T-helper 2 cell (primary cell): ENCODE measurements at places on chromosomes 11 and 22.

DNA sequence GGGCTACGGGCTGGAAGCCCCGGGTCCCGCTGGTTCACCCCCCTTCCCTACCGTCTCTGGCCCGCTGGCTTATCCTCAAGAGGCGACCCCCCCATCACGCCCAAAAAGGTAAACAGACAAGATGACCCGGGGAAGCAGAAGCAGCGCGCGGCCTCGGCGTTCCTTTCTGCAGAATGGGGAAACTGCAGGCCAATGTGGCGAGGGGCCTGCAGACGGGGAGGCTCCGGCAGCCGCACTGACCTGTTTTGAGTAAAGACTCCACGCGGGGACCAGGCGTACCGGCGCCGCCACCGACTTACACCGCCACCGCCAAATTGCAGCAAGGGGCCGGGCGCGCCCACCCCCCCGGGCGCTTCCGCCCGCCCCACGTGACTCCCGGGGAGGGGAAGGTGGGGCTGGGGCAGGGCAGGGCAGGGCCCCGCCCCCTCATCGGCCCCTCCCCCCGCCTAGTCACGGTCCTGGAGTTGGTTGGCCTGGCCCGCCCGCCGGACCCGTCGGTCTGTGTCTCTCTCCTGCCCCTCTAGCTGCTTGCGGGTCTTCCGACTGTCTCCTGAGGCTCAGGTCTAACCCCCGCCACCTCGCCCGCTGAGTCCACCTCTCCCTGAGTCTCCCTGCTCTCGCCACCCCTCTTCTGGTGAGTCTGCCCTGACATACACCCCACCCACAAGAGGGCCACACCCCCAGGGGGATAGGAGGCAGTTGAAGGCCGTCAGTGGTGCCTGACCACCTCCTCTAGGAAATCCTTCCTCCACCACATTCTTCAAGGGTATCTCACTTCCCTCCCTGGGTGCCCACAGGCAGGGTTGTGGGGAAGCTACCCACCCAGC, at the start of gene ARAP1:
TSS of gene ARAP1 (minus strand) at position 321 of the 827 bp plus-strand sequence. CDS start 25,280 bp downstream, outside the sequence.
- peak; percentile 86 for DNase-seq

- DNase-seq = peak; percentile 53
Observed at GRCh38 chr11:124745835-124746620, 6.0 kb downstream of the VSIG2 start.

GRCh38 chr11:23551706-23552105, 691.4 kb upstream of the CCDC179 start:
- DNase-seq = no peak

DNA sequence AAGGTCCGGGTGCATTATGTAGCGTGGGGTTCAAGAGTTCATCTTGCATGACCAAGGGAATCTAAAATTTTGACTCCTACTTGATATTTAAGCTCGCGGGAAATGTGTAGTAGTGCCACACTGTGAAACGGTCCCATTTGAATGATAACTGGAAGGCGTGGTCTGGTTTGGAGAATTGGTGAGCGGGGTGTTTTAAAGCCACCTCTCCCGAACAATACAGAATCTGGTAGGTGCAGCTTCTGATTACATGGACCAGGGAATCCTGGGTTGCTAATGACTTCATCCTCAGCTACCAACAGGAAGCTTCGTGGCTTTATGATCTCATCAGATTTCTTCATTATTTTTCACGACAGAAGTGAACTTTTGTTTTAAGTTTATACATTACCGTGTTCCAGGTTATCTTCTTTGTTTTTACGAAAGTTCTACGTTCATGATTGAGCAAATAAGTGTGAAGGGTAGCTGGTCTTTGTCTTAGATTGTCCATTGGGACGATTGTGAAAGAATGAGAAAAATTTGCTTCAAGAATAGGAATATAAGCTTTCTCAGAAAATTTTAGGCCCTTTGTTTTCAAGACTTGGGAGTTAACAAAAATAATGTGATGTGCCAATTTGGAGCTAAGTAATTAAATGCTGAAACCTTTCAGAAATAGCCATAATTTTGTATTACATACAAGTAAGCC, 1.7 kb downstream of the QSER1 start:
- DNase-seq = no peak

DNA sequence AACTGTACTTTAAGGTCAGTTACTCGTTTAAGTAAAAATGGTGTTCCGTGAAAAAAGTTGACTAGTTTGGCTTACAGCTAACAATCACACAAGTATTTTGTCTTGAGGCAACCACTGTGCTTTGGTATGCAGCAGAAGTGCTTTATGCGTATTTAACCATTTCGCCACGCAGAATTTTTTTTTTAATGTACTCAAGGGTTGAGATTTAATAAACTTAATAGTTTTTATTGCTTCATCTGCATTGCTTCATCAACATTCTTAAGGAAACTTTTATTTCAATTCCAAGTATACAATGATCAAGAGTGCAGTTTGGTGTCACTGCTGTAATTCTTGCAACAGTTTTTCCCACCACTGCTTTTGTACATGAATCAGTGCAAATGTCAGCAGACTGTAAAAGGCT, 66.4 kb downstream of the ZNRF3 start:
- DNase-seq = no peak

DNA sequence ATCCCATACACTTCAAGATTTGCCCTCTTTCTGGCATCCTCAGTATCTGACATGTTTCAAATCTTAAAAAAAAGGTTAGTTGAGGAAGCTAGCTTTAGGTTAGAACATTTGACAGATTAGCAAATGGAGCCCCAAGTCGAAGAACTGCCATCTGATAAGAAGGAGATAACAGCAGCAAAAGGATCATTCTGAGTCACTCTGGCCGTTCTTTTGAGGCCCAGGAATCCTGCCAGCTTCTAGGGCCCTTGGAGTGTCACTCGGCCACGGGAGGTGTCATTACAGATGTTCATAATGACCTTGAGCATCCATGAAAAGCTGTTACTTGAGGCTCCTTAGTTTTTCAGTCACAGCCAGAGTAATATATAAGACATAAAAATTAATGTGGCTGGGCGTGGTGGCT, 132.1 kb upstream of the RASSF10 start:
- no peak for DNase-seq

DNA sequence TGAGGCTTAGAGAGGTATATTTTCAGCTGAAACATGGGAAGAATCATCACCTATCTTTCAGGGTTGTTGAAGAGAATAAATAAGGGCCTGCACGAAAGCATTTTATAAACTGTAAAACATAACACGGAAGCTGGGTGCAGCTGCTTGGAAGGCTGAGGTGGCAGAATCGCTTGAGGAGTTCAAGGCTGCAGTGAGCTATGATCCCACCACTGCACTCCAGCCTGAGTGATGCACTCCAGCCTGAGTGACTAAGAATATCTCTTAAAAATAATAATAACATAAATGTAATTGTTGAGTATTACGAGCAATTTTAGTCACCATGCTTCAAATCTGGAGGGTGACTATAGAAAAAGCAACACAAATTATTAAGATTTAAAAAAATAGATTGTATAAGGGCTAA, 16.3 kb downstream of the RBFOX2 start:
- DNase-seq = no peak

DNA sequence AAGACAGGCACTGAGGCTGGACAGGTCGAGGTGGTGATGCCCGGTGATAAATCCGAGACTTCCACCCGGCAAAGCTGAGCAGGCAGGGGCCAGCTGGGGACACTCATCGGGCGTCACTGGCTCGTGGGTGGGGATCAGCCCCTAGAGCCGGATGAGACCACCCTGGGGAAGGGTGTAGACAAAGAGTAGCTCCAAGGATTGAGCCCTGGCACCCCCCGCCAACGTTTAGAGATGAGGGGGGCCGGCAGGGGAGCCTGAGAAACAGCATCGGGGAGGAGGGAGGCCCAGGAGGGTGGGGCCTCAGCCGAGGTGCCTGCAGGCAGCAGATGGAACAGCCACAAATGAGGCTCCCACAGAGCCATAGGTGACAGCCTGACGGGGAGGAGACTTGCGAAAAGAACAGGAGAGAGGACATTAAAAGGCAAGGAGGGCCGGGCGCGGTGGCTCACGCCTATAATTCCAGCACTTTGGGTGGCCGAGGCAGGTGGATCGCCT, 27.4 kb upstream of the CBX7 start:
- no peak for DNase-seq

GRCh38 chr22:50731811-50732624, 6.0 kb upstream of the ACR start:
- DNase-seq = peak; percentile 17

DNA sequence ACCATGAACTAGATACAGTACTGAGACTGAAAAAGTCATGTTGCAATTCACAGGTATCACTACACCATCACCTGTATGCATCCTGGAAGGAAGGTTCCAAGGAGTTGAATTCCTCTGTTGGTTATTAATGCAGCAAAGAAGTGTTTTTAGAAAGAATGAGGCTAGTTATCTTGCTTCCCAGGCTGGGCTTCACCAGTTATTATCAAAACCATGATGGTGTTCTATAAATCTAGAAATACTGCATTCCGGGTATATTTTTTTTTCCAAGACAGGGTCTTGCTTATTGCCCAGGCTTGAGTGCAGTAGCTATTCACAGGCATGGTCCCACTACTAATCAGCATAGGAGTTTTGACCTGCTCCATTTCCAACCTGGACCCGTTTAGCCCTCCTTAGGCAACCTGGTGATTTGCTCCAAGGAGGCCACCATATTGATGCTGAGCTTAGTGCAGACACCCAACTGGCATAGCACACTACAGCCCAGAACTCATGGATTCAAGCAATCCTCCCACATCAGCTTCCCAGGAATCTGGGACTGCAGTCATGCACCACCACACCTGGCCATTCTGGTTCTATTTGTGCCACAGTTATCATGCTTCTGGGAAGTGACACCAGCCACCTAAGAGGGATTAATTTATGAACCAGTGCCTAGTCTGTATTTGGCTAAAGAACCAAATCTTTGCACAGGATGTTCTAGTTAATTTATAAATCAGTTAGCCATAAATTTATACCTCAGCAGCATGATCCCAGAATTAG, 1.6 kb upstream of the MPEG1 start:
- DNase-seq = no peak

GRCh38 chr11:126727381-126727780, 273.2 kb downstream of the KIRREL3 start:
- DNase-seq = no peak

DNA sequence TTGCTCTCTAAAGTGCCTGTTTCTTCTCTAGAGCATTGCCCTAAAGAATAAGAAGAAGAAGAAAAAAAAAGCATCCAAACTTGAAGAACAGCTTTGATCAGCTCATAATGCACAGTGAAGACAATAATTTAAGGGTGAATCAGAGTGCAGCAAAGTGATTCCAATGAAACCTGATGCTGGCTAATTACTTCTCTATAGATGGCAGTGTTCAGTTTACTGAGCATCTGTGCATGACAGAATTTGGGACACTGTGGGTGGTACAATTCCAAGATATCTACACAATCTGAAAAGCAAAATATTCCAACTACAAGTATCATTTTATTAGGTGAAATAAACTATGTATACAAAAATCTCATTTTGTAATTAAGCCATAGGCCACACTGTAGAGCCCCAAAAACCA, 450.5 kb upstream of the CCDC90B start:
- no peak for DNase-seq

- no peak for DNase-seq
Observed at GRCh38 chr22:24175160-24175808, 6.0 kb upstream of the SUSD2 start.
